IMR-90 (cell line): ENCODE measurements at places on chromosomes 5 and 9. TPM values are rescaled to one million over a fixed set of nuclear protein-coding genes. Genes with fewer than 3 reads are reported as not detected.

DNA sequence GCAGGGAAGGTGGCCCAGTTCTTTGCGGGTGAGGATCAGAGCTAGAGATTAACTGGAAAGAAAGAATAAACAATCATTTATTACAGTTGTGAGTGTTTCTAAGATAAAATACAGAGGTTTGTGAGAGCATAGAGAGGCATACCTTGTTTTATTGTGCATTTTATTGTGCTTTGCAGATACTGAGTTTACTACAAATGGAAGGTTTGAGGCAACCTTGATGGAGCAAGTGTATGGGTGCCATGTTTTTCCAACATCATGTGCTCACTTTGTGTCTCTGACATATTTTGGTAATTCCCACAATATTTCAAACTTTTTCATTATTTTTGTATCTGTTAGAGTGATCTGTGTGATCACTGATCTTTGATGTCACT lies 715 bp upstream of the C5orf34 start:
- DNase-seq: no peak

GRCh38 chr5:167819406-167819805 lies 472.0 kb upstream of the WWC1 start:
- DNase-seq: no peak

DNA sequence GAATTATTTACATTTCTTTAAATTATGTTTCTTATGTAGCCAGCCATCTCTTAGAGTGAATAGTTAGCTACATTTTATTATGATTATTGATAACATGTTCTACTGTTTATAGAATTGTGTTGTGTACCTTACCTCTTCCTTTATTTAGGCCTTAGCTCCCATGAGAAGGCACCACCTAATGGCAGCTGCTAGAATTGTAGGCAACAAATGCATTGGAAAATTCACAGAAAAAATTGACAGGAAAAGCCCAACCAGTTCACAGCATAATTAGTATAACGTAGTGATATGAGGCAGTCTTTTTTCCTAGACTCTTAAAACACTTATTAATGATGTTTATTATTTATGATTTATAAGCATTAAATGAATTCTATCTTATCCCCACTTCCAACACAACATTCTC lies 175.8 kb downstream of the WDR70 start:
- DNase-seq: no peak

GRCh38 chr9:20302197-20302596 lies 320.1 kb downstream of the MLLT3 start:
- DNase-seq: no peak

DNA sequence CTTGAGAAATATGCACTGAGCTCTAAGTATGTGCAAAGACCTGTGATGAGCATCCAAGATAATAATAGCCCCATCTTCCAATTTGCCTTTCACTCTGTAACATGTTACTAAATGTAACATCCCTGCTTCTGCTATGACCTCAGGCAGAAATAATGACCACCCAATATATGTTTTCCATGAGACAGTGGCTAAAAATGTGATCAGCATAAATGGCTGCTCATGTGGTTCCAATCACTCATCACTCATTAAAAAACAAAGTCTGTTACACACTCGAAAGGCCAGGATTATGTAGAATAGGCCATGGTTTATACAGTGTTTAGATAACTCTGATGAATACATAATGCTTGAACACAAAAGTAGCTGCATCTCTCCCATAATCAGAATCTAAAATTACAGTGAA lies 71.4 kb upstream of the MOCS2 start:
- peak; percentile 4 for DNase-seq

- DNase-seq: peak; percentile 66
Measured at GRCh38 chr9:14314424-14314928, 535 bp upstream of the NFIB start.

DNA sequence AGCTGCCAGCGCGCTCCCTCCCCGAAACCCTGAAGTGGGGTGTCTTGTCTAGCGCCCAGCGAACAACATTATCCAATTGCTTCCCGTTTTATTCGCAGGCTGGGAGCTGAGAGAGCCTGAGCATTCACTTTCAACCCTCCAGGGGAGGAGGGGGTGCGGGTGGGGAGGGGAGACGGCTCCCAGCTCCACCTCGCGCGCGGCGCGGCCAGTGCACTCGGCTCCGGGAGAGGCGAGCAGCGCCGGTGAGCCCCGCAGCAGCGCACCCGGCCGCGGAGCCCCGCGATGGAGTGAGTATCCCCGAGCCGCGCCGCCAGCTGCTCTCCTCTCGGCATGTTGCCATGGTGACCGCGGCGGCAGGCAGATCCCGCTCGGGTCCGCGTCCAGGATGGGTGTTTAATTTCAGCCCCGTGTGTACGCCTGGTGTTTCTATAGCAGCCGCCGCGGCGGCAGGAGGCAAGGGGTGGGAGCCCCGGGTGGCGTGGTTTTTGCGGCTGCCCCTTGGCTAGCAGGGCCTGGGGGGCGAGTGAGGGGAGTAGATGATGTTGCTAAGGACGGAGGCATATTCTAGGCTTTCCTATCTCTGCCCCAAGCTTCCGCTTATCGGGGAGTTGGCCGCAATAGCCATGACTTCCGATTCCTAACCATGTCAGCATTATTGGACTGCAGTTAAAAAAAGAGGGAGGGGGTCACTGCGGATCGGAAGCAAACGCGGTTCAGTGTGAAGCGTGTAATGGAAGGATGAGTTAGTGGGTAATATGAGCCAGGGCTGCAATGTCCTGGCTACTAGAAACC lies 139.2 kb upstream of the PALM2AKAP2 start:
- peak; percentile 22 for DNase-seq

- DNase-seq: peak; percentile 20
Measured at GRCh38 chr5:145294331-145294730, 540.8 kb downstream of the PRELID2 start.

GRCh38 chr9:119963798-119964372 lies 594.6 kb upstream of the BRINP1 start:
- peak; percentile 89 for DNase-seq

- no peak for DNase-seq
Measured at GRCh38 chr9:107541523-107541922, 52.0 kb upstream of the KLF4 start.

DNA sequence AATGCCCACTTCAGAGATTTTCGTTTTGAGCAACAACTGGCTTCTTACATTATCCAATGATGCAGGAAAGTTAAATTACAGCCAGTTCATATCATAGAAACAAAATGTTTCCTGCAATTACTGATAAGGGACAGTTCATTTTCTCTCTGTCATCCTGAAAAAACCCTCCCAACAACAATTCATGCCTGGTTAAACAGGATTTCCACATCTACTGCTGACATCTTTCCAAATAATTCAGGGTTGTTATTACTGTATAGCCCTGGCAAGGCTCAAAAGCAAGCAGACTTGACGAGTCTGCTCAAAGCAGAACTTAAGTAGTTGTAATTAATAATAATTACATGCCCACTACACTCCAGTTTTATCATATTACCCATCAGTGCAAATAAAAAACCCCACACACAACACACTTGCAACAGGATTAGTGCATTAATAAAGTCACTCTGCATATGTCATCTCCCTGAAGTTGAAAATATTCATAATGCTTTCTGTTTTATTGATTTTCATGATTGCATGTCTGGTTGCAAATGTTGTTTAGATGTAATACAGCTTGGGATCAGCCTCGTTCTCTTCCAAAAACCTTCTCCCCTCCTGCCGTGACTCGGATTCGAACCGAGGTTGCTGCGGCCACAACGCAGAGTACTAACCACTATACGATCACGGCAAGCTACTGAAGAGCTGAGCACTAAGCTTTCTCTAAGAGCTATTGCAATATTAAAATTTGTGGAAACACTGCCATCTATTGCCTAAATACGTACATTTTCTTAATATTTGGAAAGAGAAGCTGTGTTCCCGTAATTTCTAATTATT lies 119.6 kb upstream of the NFIB start:
- peak; percentile 69 for DNase-seq

Gene POU5F2
- polyA plus RNA-seq: 0.02 TPM in 1 of 2 replicates, not detected in the other

Gene NACC2
- polyA plus RNA-seq: 19.0 and 21.2 TPM in 2 replicates
